ENCODE measurements at places on chromosomes 2 and 18. TPM values are rescaled to one million over a fixed set of nuclear protein-coding genes. Genes with fewer than 3 reads are reported as not detected.

- H3K36me3 ChIP-seq = no peaks in the 10 kb centered on the region
- no peak overlapping the region for H3K4me3 ChIP-seq
- H3K4me1 ChIP-seq = no peaks in the 10 kb centered on the region
- H3K27ac ChIP-seq = no peak overlapping the region
- no peak for DNase-seq
Measured at GRCh38 chr2:173658946-173659371, 304.3 kb downstream of the CDCA7 start.

DNA sequence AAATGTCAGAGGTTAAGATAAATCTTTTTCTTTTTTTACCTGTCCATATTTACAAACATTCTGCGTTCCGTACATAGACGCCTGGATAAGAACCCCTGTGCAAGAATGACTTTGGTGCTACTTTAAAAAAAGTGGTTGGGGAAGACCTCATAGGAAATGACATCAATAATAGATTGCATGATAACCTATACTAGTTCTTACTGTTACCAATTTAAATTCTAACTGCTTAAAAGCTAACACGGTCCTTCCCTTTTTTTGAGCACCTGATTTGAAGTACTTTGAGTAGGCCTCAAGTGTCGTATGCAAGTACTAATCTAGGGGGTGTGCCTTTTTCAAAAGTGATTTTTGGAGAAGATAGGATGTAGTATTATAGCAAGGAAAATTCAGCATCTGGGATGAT, 2.1 kb downstream of the SLC39A10 start:
- no peak overlapping the region for H3K4me3 ChIP-seq
- H3K27ac ChIP-seq = peak overlapping the region; percentile 100
- H3K36me3 ChIP-seq = no peaks in the 10 kb centered on the region
- peaks cover 4% of the 10 kb centered on the region for H3K4me1 ChIP-seq

- H3K4me1 ChIP-seq = no peaks in the 10 kb centered on the region
- no peaks in the 10 kb centered on the region for H3K27me3 ChIP-seq
- no peak overlapping the region for H3K27ac ChIP-seq
Measured at GRCh38 chr2:239685556-239685955, 284.7 kb upstream of the HDAC4 start.

DNA sequence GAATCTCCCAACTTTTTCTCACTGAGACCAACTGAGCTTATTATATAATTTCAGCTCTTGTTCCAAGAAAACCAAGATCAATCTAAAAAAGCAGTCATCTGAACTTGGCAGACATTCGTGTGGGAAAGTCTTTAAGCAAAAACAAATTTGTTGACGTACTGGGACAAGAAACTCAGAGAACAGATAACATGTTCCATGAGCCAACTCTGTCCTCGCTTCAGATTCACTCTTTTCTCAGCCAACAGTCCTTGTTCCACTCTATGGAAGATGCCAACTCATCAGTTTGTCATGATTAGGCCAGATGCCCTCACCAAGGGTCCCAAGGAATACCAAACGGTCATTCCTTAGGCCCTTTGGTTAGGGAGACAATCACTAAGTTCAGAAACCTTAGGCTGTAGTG, 224.2 kb upstream of the CTAGE1 start:
- no peak for DNase-seq
- no peak overlapping the region for H3K27ac ChIP-seq
- H3K4me3 ChIP-seq = no peak overlapping the region
- no peaks in the 10 kb centered on the region for H3K36me3 ChIP-seq

MAPK4 gene
- total RNA-seq = 0.64 TPM
